Amygdala (tissue), 56 donors: ENCODE measurements at places on chromosomes 6 and 20.
A peak's percentile ranks its signal among the peaks of the same experiment; 100 is the strongest.

GRCh38 chr6:82227770-82228169 lies 19.8 kb downstream of the IBTK start:
- DNase-seq, result no peak

DNA sequence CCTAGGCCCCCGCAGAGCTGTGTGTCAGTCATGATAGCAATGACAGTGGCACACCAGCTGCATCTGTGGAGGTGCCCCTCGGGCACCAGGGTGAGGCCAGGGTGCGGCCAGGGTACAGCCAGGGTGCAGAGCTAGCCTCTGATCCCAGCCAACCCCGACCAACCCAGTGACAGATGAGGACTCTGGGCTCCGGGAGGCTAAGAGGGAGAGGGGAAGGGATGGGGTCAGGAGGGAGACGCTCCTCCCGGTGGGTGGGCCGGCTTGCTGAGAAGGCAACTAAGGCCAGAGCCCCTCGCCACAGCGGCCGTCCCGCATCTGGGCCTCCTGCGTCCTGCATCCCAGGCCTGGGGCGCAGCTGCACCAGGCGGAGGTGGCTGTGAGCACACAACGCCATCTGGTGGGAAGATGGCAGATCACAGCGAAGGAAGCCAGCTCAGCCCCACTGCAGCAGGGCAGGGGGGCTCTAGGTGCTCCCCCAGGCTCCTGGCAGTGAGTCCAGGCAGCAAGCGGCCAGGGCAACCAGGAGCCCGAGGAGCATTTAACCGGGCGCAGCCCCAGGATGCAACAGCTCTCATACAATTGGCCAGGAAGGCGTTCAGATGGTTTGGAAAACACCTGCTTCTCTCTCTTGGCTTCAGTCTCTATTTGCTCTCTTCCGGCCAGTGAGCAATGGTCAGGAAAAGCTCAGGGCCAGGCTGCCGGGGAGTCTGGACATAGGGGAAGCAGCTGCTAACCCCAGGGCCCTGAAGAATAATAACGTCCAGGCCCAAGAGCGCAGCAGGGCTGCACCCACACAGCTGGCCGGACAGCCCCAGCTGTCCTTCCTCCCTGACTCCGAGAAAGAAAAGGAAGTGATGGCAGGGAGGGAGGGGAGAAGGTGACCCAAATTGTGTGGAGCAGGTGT lies 169.4 kb downstream of the TAF4 start:
- DNase-seq, result peak; percentile 10

GRCh38 chr6:2497922-2498623 lies 252.6 kb downstream of the MYLK4 start:
- peak; percentile 15 for DNase-seq

GRCh38 chr20:33399924-33400323 lies 1.4 kb downstream of the CDK5RAP1 start:
- DNase-seq, result no peak

- DNase-seq, result no peak
These were observed 2.3 kb downstream of the POPDC3 start for GRCh38 chr6:105177556-105177955.

DNA sequence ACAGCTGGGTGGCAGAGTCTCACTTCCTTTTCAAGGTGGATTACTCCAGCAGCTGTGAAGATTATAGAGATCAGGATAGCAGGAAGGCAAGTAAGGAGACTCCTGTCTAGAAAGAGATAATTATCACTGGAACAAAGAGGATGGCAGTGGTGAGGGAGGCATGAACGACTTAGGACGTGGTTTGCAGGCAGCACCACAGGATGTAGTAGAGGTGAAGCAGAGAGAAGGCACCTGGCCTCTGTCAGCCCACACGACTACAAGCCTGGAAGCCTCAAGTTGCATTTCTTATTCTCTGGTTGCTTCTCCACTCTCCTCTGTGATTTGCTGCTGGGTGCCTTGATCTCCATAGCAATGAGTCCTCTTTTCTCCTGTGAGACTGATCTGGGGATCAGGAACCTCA lies 62.7 kb downstream of the TSHZ2 start:
- DNase-seq, result no peak

DNA sequence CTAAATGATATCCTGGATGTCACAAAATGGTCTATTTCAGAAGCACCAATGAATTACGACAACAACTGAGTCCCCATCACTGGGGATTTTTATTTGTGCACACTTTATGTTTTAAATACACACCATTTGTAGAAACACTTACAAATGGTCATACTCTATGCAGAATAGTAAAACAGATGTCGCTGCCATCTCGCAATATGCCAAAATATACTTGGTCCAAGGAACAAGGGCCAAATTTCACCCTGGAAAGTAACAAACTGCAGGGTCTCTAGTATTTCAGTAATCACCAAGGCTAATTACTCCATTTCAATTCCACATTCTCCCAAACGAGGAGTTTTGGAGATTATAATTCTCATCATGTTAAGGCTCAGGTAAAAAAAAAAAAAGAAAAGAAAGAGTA lies 215.2 kb downstream of the LMBRD1 start:
- DNase-seq, result no peak

GRCh38 chr20:58294497-58295455 lies 14.7 kb upstream of the RAB22A start:
- DNase-seq, result no peak

GRCh38 chr20:1108437-1108920 lies 9.9 kb upstream of the PSMF1 start:
- peak; percentile 10 for DNase-seq

- DNase-seq, result no peak
These were observed 204.2 kb downstream of the BCAS1 start for GRCh38 chr20:53865901-53866793.

GRCh38 chr6:35392111-35392702 lies 49.8 kb downstream of the PPARD start:
- no peak for DNase-seq

- no peak for DNase-seq
These were observed 41.3 kb upstream of the IL20RA start for GRCh38 chr6:137086031-137086430.

GRCh38 chr20:38604873-38605303 lies 3.3 kb downstream of the ARHGAP40 start:
- no peak for DNase-seq

GRCh38 chr6:151482290-151482689 lies 11.5 kb upstream of the CCDC170 start:
- DNase-seq, result no peak

GRCh38 chr6:130755368-130756034 lies 71.7 kb upstream of the SMLR1 start:
- DNase-seq, result no peak

DNA sequence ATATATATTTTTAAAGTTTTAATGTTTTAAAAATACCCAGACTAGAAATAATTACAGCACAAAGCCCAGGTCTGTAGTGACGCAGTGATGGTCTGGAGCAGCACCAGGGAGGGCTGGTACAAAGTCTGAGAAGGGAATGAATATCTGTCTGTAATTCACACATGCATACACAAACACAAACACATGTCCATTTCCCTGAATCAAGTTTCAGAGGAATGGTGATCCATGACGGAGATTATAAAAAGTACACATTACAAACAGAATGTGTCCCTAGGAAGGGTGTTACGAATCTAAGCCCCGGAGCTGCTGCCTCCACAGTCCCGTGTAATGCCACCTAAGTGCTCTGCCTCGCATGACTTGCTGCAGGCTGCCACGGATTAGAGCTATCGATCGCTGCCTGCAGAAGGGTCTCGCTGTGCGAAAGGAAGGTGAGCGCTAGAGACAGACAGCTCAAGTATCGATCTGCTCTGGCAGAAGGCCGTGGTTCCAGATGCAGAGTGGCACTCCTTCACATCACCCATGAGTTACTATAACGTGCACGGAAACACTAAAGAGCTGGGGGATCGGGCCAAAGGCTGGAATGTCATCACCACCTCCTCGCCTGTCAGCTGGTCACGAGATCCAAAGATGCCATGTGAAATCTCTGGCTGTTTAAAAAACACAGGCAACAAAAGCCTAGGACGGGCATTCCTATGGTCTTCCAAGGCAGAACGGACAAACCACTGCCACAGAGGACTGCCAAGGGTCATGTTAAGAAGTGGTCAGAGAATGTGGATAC lies 87.1 kb downstream of the INSM1 start:
- DNase-seq, result no peak

- no peak for DNase-seq
These were observed 155.6 kb downstream of the SAMD5 start for GRCh38 chr6:147664092-147664491.

- no peak for DNase-seq
These were observed 286.3 kb downstream of the CDH4 start for GRCh38 chr20:61538183-61538942.

DNA sequence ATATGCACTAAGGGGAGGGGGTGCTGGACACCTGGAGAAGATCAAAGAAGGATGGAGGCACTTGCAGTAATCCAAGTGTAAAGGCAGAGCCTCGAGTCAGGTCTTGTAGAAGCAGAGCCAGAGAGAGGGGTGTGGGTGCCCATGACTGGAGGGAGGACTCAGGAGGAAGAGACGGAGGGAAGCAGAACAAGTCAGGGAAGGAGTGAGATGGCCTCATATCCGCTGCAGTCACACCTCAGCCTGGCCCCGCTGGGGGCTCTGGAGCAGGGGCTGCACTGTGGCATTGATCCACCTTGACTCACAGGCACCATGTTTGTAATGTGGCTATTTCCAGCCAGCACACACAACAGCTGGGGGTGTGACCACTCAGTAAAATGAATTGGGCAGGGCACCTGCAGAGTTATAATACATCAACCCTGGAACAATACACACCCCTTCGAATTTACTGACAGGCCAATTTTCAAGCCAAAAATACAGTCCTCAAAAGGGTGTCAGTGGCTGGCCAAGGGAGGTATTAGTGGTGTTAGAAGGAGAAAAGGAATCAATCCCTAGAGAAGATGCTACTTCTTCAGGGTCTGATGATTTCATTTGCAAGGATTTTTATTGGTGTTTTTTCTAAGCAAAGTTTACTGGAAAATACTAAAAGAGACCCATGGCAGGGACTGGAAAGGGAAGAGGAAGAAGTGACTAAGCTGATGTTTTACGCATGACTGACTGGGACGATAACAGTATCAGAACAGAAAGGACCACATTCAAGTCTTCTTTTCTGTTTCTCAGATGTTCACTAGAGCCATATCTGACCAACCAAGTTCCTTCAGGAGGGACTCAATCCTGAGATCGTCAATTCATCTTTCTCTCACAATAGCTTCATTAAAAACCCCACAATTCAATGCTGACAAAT lies 18.9 kb upstream of the NXT1 start:
- no peak for DNase-seq

GRCh38 chr6:357261-357790 lies 34.2 kb upstream of the IRF4 start:
- no peak for DNase-seq

DNA sequence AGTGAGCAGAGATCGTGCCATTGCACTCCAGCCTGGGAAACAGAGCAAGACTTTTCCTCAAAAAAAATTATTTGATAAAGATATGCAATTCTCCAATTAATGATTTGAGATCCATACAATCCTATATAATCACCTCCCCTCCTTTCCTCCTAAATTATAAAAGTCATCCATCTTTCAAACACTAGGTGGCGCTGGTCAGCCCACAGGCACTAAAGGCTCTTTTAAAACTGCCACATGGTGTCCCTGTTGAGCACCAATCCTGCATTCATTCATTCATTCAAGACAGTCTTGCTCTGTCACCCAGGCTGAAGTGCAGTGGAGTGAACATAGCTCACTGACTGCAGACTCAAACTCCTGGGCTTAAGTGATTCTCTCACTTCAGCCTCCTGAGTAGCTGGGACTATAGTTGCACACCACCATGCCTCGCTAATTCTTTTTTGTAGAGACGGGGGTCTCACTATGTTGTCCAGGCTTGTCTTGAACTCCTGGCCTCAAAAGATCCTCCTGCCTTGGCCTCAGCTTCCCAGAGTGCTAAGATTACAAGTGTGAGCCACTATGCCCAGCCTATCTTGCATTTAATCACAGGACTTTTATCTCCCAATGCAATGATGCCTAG lies 58.7 kb upstream of the SLC2A12 start:
- no peak for DNase-seq
